ENCODE measurements at places on chromosomes 12 and 14.

DNA sequence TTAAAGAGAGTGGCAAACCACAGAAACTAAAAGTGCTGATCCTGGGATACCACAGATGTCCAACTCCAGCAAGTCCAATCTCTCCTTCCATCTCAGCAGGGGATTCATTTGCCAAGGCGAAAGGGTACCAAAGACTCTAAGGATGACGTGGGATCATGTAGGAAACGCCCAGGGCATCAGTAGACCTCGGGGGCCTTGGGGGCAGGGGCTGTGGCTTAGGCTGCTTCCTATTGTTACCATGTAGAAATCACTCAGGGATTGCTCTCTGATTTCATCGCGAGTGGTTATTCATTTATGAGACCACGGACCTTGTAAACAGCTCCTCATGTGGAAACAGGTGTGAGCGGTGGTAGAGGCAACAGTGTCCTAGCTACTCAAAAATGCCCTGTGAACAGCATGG is 149.3 kb upstream of the FKBP4 start:
- DNase-seq, result no peak

- DNase-seq, result no peak
Measured at GRCh38 chr14:67567654-67568053, 32.4 kb downstream of the PIGH start.

DNA sequence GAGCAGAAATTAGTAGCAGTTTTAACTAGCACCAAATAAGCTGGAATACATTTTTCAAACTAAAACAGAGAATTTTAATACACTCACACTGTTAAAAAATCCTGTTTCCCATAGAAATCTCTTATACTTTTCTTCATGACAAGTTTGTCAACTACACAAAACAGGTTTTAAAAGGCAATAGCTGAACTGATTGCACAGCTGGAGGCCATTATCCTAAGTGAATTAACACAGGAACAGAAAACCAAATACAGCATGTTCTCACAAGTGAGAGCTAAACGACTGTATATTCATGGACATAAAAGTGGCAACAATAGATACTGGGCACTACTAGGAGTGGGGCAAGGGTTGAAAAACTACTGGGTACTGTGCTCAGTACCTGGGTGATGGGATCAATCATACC is 11.6 kb upstream of the HAL start:
- no peak for DNase-seq

- DNase-seq, result no peak
Measured at GRCh38 chr14:87935081-87935828, 57.7 kb downstream of the GALC start.

DNA sequence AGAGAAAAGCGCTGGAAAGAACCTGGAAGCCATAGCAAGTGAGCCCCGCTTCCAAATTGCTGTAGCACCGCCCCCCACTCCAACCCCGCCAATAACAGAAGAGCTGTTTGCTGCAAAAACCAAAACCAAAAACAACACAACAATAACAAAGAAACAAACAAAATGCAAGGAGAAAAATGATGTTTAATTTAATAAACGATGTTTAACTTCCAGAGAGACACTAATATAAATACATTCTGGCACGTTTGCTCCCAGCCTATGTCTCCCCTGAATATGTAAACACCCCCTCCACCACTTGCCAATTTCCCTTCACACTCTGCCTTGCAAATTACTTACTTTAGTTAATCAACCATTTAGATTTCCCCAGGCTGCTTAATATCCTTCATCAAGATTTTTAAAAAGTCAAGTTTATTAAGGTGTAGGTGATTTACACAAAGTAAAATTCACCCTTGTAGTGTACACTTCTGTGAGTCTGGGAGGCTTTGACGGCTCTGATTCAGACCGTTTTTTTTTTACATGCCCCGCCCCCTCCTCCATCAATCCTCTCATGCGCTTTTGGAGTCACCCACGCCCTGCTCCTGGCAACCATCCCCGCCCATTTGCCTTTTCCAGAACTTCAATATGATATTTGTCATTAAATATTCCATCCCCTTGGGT is 482 bp upstream of the IFI27L2 start:
- DNase-seq, result peak; percentile 37

- no peak for DNase-seq
Measured at GRCh38 chr12:128662101-128662500, 161.7 kb downstream of the SLC15A4 start.

DNA sequence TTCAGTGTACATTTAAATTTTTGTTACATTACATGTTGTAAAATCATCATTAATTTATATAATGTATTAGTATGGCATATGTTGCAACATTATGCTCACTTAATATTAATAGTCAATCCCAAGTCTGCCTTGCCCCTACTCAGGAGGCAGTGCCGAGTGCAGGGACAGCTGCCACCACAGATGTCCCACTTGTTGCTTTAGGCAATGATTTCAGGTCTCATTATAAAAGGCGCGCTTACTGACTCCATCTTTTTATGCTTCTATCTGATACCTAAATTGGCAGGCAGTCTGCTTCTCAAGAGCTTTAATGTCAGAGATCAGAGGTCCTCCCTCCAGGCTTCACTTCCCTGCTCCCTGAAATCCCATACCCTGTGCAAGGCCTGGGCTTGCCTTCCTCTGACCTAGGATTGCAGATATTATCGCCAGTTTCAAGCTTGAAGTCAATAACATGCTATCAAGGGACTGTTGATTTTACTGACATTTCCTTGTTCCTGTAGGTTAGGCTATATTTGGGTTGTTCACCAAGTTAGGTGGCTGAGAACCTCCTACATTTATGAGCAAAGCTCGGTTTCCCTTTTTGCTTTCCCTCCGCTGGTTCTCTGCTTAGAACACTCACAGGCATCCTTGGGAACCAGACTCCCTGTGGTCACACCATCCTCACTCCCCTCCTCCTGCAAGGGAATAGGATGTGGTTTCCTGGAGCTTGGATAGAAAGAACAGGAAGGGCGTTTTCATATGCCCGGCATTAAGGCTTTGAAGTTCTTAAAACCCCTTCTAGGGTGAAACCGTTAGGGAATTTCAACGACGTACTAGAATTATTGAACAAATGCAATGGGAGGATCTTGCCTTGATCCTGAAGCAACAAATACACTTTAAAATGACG is 208.4 kb upstream of the FKBP4 start:
- DNase-seq, result no peak

DNA sequence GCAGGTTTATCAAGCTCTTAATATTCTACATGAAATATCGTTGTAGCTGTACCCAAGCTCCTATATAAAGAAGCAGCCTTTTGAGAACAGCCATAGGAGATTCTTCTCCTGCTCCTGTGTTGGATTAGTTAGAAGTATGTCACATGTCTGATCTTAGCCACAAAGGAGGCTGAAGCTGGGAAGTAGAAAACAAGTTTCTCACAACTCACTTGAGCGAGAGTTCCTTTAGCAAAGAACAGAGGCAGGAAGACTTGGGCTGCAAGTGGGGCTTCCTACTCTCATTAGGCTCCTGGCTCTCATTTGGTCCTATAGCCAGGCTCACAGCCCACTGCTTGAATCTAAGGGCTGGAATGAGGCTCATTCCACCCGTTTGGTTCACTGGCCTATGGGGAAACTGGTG is 281.9 kb downstream of the BTG1 start:
- no peak for DNase-seq

- no peak for DNase-seq
Measured at GRCh38 chr12:105814283-105814682, 324.5 kb downstream of the NUAK1 start.

- no peak for DNase-seq
Measured at GRCh38 chr12:92271341-92271740, 125.7 kb upstream of the BTG1 start.

- no peak for DNase-seq
Measured at GRCh38 chr14:75232597-75232996, 46.0 kb upstream of the FOS start.
